Spinal cord (tissue), 10 donors: ENCODE measurements at places on chromosomes 3 and 15. TPM values are rescaled to one million over a fixed set of nuclear protein-coding genes. Genes with fewer than 3 reads are reported as not detected.
A peak's percentile ranks its signal among the peaks of the same experiment; 100 is the strongest.

Gene TIPARP
- 44.7 TPM for total RNA-seq

Gene ZDHHC23
- 7.8 TPM for total RNA-seq

Gene SIDT1
- total RNA-seq: 49.6 TPM

Gene SLC28A1
- 0.22 TPM for total RNA-seq

- DNase-seq: no peak
Observed at GRCh38 chr3:130900959-130901358, 7.1 kb downstream of the ATP2C1 start.

- no peak for DNase-seq
Observed at GRCh38 chr15:63258658-63259057, 18.7 kb upstream of the APH1B start.

- peak; percentile 57 for DNase-seq
Observed at GRCh38 chr15:67080900-67081431, 15.6 kb downstream of the SMAD3 start.

DNA sequence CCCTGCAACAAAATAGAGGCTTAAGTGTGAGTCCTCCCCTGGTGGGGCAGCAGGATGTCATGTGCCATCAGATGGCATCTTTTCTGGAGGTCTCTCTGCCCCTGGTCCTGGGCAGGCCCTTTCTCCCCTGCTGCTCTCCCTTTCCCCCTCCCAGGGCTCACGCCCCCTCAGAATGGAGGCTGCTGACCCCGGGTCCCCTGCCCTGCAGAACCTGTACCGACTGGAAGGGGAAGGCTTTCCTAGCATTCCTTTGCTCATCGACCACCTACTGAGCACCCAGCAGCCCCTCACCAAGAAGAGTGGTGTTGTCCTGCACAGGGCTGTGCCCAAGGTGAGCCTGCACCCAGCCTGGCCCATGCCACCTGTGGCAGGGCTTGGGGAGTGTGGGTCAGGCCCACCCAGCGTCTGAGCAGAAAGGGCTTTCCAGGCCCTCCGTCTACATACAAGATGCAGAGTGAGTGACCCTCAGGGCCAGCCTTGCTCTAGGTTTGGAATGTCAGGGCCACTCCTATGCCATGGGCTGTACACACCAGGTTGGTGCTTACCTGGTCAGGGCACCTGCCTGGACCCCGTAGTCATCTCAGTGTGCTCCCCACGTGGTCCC, 7.1 kb downstream of the FES start:
- DNase-seq: no peak

- no peak for DNase-seq
Observed at GRCh38 chr3:149010504-149010951, 19.2 kb downstream of the GYG1 start.

DNA sequence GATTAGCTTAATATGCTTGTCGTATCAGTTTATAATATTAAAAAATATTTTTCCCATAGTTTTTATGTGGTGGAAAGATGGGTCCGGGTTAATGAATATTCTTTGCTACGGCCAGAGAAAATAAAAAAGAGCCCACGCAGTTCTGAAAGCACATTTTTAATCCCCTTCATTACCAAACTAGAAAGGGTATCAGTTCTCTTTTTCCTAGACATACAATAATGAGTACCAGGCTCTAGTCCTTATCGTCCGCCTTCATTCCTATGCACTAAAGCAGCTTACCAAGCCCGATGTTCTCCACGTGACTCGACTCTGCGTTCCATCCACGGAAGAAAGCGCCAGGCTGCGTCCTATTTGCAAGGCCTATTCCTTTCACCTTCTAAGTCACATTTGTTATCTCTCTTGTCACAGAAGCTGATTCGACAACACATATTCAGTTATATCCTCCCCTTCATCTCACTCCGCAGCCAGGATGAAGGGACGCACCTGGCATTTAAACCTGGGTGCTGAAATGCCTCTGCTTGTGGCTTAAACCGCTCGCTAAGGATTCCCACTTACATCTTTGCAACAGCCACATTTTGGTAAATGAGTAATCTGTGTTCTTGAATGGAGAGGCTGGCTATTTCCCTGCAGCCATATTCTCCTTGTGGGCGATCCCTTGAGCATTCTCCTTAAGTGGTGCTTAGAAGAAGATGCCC, 257.0 kb downstream of the CD47 start:
- DNase-seq: no peak

DNA sequence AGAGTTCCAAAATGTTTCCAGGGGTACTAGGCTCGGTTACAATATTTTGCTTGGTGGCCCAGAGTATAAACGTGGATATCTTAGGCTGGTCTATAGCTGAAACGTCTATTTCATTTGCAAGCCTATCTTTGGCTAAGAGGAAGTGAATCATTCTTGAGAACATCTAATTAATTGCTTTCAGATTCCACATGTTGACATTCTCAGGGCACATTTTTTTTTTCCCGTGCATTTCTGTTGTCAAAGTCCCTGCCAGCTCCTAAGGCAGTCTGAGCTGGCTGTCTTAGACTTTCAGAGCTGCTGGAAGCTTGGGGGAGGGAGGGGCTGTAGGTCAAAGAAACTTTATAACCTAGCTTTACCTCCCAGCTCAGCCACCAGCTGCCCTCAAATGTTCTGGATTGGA, 23.2 kb upstream of the LAMP3 start:
- DNase-seq: no peak

DNA sequence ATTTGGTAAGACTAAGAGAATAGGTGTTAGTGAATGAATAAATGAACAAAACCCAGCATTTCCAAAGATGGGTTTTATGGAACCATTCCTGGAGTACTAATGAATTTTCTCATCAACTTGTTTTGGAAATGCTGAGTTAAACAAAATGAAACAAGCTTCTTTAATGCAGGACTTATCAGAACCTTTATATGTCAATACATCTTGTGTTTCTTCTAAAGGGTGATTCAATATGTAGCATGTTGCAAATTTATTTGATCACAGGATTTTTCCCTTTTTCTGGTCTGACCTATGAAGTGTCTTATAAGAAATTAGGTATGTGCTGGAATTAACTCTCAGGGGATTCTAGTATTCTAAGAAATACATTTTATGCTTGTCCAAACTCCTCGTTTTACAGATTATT, 53.2 kb downstream of the EDEM1 start:
- DNase-seq: no peak

GRCh38 chr15:98858610-98859023, 149.0 kb downstream of the PGPEP1L start:
- no peak for DNase-seq

- DNase-seq: no peak
Observed at GRCh38 chr3:64164349-64164748, 60.9 kb downstream of the PRICKLE2 start.

GRCh38 chr3:134314588-134315285, 59.5 kb downstream of the AMOTL2 start:
- DNase-seq: no peak

- DNase-seq: no peak
Observed at GRCh38 chr3:46731795-46732194, 14.1 kb upstream of the PRSS50 start.
